Amniotic stem cell (primary cell): ENCODE measurements at places on chromosomes 5 and 9.

DNA sequence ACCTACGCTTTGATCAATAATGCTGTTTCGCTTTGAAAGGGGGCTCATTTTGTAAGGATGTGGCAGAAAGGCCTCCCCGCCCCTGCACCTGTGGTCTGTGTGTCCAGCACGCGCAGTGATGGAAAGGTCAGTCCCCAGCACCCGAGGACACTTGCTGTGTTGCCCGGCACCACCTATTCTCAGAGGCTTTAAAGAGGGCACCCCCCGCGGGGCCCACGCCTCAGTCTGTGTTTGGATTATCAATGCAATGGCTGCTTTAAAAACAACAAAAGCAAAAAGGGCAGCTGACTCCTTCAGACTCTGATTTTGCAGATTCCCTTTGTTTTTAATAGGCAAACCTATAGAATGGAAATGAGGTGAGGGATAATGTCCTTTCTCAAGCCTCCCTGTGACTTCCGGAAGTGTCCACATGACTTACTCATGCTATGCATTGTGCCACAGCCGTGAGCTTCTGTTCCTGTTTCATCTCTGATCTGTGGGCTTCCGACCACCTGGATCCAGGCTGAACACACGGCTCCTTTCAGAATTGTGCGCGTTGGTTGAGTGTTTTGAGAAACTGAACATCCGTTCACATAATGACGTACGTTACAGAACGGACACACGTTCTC, 416.2 kb downstream of the IRX2 start:
- no peak for DNase-seq

DNA sequence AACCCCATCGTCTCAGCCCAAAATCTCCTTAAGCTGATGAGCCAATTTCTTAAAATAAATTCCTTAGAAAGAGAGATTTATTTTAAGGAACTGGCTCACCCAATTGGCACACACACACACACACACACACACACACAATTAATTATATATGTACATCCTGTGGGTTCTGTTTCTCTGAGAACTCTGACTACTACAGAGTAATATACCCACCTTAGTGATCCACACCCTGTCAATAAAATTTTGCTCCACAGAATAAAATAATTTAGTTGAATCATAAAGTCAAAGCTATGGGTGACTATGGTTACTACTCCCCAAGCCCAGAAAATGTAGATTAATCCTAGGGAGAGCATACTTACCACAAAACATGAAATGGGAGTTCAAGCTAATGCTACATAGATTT, 131.0 kb downstream of the DMAC1 start:
- no peak for DNase-seq

GRCh38 chr9:38431116-38431515, 6.9 kb upstream of the IGFBPL1 start:
- no peak for DNase-seq

DNA sequence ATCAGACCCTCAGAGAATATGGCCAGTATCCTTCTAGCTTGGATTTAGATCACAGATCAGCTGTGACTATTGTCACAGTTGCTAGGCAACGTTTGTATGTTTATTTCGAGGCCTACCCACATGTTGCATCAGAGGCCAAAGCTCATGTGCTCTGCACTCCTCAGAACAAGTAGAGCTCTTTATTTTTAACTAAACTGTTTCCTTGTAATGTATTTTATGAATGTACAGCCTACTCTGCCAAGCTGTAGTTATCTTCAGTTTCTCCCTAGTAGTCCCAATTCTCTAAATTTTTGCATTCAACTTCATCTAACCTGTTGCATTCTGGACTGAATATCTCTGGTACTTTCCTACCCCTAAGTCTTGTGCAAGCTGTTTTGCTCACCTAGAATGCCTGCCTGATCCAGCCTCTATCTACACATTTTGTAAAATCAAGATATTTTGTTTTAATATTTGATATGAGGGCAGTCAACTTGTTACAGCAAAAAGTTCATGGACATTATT, 52.8 kb downstream of the CAST start:
- no peak for DNase-seq

- no peak for DNase-seq
Measured at GRCh38 chr5:51684794-51685355, 301.6 kb downstream of the ISL1 start.

GRCh38 chr5:132473019-132473531, 17.5 kb downstream of the IRF1 start:
- no peak for DNase-seq

DNA sequence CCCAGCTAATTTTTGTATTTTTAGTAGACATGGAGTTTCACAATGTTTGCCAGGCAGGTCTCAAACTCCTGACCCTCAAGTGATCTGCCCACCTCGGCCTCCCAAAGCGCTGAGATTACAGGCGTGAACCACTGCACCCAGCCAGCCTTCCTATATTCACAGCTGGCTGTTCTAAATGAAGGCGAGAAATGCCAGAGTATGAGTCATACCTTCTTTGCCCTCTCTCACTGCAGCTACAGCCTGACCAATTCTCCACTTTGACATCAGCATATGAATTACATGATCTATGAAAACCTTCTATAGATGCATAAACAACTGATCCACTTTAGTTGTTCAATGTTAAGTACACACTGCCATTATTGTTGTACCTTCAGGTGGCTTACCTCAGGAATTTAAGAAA, 14.5 kb downstream of the APTX start:
- DNase-seq = no peak

- DNase-seq = peak; percentile 86
Measured at GRCh38 chr5:43631182-43631910, 28.4 kb downstream of the NNT start.

DNA sequence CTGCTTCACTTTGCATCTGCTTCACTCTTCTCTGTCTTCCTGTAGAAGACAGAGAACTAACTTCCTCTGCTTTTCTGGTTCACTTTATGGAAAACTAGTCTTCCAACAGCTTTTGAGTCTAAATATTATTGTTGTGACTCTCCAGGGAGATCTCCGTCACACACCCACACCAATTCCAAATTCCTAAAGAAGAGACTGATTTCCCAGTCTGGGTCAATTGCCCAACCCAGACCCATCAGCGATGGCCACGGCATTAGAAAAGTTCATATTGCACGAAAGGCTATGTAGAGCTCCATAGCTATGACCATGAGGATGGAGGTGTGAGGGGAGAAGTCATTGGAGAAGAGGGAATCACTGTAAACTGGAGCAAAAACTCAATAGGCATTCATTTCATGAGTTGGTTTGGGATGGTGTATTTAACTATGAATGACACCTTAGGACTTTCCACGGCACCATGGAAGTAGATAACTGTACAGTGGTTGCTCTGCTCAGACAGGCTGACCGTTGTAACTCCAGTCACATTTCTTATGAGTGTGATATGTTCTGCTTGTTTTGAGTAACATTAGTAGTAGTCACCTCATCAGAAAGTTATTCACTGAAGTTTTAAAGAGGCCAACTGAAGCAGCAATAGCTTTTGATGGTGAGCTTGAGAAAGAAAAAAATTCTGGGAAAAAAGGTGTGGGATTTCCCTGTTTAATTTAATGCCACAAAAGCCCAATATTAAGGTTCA, 78.1 kb upstream of the MAMDC2 start:
- no peak for DNase-seq

DNA sequence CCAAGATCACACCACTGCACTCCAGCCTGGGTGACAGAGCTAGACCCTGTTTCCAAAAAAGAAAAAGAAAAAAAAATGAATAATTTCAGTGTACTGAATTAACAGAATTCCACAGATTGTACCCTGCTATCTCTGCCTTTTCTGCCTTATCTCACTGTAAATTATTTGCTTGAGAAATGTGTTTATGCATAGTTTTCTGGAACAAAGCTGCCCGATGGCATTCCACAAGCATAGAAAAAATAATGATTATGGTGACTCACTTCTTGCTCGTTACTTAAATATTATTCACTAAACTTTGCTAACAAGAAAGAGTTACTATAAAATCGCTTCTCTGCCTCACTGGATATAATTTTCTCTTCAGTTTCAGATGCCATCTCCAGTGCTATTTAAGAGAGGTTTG, 88.7 kb upstream of the FAM169A start:
- DNase-seq = no peak

- no peak for DNase-seq
Measured at GRCh38 chr9:135724186-135724787, 22.3 kb downstream of the KCNT1 start.

GRCh38 chr9:112542593-112543292, 56.1 kb downstream of the KIAA1958 start:
- DNase-seq = no peak

- DNase-seq = peak; percentile 88
Measured at GRCh38 chr5:368183-369084, 46.9 kb downstream of the AHRR start.

GRCh38 chr9:77605449-77606220, 42.5 kb downstream of the GNA14 start:
- no peak for DNase-seq
